COR-L47 (cell line): ENCODE measurements at places on chromosomes 2 and 18.
A peak's percentile ranks its signal among the peaks of the same experiment; 100 is the strongest.

- no peak for DNase-seq
Observed at GRCh38 chr2:119541476-119541875, 2.8 kb upstream of the CFAP221 start.

DNA sequence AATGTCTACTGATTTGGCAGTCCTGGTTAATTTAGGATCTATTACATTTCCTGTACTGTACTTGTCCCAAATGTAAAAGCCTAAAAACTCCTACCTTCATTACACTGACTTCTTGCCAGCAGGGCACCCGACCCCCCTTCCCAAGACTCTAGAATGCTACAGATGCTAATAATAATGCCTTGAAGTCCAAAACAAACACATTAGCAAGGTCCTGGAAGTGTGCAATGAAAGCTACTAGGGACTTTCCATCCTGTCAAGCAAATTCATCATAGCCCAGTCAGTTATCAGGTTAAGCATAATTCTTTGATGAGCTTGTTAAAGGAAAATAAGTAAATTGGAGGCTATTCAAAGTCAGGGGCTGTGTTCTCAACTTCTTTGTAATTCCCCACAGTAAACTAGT, 115.3 kb upstream of the RBBP8 start:
- no peak for DNase-seq

- DNase-seq = no peak
Observed at GRCh38 chr2:61318553-61318952, 152.3 kb downstream of the USP34 start.

DNA sequence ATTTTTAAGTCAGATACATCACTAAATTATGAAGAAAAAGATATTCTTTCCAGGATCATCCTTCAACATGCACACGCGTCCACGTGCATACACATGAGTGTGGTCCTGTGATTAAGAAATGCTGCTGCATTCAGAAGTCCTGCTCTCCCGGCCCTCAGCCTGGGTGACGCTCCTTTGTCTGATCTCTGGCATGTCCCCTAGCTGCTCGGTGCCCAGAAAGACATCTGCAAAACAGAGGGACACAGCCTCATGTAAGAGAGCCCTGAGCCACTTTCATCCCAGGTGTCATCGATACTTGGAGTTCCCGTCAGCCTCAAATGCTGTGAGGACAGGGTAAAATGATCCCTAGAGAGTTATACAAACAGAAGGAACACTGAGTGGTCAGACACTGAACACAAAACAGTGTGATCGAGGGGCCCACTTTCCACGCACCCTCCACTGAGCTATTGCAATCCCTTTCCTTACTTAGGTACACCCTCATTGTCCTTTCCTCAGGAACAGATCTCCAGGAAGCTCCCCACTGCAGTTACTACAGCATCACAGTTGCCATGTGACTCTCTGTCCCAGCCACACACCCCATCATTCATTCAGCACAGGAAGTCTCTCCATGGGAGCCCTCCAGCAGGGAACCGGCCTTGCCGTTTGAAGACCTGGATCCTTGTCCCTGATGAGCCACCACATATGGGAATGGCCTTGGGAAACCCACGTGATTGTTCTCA, 32.1 kb downstream of the CRACDL start:
- no peak for DNase-seq

- no peak for DNase-seq
Observed at GRCh38 chr2:25602333-25602723, 71.0 kb downstream of the DTNB start.

GRCh38 chr2:233119806-233120205, 59.7 kb downstream of the INPP5D start:
- no peak for DNase-seq

- DNase-seq = no peak
Observed at GRCh38 chr2:64831134-64831976, 157.8 kb upstream of the SLC1A4 start.

- DNase-seq = peak; percentile 52
Observed at GRCh38 chr18:65725251-65726050, 25.4 kb upstream of the CDH7 start.

DNA sequence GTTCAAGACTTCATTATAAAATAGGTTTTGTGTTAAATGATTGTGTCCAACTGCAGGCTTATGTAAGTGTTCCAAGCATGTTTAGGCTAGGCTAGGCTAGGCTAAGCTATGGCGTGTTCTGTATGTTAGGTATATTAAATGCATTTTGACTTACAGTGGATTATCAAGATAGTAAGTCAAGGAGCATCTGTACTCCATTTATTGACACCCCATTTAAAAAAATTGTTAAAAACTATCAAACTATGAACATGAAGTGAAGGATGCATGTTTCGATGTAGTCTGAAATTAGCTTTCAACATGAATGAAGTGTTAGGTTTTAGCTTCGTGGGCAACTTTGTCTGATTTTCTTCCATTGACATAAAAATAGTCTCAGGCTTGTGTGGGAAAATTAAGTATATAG, 290.5 kb downstream of the PARD3B start:
- DNase-seq = no peak

DNA sequence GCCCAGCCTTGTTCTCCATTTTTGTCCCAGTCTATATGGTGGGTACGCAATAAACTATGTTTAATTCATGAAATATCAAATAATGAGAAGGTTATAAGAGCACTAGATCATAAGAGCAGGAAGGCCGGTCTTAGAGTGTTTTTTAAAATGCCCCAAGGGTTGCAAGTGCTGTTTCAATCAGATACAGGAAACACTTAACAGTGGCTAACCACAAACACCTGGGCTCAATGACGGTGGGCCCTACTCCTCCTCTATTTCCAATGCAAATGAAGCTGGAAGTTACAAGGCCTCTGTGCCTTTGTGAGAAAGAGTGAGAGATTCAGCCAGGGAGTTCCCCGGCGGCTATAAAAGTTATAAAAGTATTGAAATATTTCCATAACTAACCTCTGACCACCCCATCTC, 18.9 kb upstream of the WDR33 start:
- DNase-seq = no peak

- DNase-seq = no peak
Observed at GRCh38 chr18:74351354-74351753, 35.7 kb downstream of the C18orf63 start.
